ENCODE measurements at places on chromosomes 2 and 18.

GRCh38 chr2:1854729-1855547 is 110.6 kb upstream of the PXDN start:
- DNase-seq, result peak; percentile 85

- no peak for DNase-seq
Measured at GRCh38 chr2:48438266-48438665, 91.7 kb upstream of the STON1 start.

GRCh38 chr18:7576685-7577084 is 9.6 kb downstream of the PTPRM start:
- DNase-seq, result no peak

GRCh38 chr2:109427661-109428091 is 186.1 kb downstream of the SEPTIN10 start:
- no peak for DNase-seq

DNA sequence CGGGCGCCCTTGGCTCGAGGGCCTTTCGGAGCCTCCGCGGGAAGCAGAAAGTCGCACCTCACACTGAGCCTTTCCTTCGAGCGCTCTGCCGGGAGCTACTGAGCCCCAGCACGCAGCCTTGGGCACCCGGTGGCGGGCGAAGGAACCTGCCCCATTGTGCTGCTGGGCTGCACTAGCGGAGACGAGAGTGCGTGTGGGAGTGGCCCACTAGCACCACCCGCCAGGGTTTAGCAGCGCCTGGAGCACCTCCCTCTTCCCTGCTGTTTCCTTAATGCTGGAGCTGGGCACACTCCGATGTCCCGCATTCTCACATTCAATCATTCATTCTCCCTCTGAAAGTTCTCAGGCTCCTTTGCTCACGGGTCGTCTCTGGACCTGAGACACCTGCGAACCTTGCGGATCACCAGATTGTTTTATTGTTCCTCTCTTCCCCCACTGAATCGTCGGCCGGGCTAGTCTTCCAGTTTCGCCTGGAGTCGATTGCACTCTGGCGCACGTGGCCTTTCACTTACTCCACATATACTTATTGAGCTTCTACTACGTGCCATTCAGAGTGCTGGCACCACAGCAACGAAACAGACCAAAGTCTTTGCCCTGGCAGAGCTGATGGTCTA is 8.5 kb upstream of the PAX3 start:
- no peak for DNase-seq

GRCh38 chr2:172200495-172201085 is 97.9 kb upstream of the DLX2 start:
- DNase-seq, result peak; percentile 30

DNA sequence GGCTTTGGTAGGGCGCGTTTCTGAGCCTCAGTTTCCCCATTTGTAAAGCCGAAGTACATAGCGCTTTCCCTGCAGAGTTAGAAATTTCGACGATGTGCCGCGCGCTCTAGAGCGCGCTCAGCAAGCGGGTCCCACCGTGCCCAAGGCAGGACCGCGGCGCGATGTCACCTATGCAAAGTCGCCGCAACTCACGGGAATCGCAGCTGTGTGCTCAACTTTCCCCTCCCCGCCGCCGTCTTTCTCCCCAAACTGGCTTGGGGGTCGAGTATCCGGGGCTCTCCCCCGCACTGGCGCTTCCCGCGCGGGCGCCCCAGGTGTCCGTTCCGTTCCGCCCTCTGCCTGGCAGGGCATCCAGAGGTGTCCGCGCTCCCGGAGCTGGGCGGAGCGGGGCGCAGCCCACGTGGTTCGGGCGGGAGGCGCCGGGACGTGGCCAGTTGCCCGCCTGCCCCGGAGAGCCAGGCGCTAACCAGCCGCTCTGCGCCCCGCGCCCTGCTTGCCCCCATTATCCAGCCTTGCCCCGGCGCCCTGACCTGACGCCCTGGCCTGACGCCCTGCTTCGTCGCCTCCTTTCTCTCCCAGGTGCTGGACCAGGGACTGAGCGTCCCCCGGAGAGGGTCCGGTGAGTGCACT is at the start of gene MLPH:
TSS of gene MLPH (plus strand) at position 433 of the 630 bp plus-strand sequence. CDS start 6,176 bp downstream, outside the sequence.
- no peak for DNase-seq

DNA sequence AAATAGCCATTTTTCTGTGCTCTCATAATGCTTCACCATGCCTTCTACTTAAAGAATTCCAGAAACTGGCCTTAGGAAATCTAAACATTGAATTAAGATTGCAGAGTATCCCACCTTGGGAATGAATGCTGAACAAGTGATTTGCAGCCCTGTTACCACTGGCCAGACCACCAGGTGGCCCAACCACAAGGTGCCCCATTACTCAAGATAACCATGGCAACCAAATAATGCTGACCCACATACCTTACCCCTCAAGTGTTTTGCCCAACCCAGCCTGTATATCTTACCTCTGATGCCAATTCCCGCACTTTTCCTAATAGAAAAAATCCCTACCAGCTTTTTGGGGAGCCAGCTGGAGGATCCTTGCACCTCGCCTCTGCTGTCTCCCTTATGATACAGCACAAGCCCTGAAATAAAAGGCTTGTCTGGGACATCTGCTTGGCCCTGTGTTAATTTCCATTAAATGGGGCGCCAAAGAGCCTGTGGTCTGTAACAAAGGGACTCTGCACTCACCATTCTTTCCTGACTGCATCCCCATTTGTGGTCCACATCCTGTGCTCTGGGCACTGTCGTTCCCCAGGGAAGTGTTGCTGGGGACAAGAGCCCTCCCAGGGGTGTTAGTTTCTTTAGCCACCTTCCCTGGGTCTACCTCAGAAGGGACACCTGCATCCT is 17.3 kb upstream of the KCNF1 start:
- DNase-seq, result no peak

DNA sequence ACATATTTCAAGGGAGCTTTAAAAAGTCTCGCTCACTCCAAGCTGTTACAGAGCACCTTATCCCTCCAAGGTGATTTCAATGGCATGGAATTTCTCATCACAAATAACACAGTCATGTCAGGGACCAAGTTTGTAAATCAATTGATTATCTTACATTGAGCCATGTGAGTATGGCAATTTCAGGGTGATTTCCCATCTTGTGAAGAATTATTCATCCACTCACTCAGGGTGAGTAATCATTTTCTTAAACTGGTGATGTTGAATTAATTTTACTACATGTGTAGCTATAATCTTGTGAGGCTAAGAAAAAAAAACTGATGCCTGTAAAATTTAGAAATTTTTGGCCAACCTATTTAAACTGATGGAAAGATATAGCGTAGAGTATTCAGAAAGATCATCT is 3.3 kb upstream of the ABCA12 start:
- no peak for DNase-seq

- DNase-seq, result no peak
Measured at GRCh38 chr2:211349031-211349430, 792.6 kb downstream of the CPS1 start.

DNA sequence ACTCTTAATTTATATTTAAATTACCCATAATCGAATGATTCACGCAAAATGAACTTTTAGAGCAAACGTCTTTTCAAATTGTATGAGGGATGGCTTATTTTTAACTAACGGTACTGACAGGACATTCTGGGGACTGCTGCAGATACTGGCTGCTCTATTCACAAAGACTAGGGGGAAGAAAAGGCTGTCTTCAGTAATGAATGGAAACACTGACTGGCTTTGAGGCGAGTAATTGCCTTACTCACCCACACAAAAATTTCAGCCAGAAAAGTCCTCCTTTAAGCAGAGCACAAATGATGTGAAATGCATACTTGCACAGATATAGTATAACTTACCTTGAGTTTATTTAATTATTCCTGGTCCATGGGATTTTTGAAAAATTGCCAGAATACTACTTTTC is 852.6 kb downstream of the DPP10 start:
- DNase-seq, result no peak

- no peak for DNase-seq
Measured at GRCh38 chr2:66827851-66828250, 392.9 kb downstream of the MEIS1 start.

Data from NCI-H1694 treated with DMSO at 0.1 percent for 48 hours (cell line).